ENCODE measurements at places on chromosomes 3 and 15.

- no peak for ATAC-seq
These were observed 172.7 kb downstream of the GHSR start for GRCh38 chr3:172275586-172275985.

DNA sequence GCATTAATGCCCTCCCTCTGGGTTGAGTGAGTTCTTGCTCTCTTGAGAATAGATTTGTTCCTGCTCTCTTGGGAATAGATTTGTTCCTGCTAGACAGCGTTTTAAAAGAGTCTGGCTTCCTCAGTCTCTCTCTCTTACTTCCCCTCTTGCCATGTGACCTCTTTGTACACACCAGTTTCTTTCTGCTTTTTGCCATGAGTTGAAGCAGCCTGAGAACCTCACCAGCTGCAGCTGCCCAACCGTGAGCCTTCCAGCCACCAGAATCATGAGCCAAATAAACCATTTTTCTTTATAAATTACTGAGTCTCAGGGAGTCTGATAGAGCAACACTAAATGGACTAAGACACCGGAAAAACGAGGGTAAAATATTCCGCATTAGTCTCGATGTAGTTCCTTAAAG lies 253.6 kb downstream of the CNTN6 start:
- ATAC-seq = no peak

DNA sequence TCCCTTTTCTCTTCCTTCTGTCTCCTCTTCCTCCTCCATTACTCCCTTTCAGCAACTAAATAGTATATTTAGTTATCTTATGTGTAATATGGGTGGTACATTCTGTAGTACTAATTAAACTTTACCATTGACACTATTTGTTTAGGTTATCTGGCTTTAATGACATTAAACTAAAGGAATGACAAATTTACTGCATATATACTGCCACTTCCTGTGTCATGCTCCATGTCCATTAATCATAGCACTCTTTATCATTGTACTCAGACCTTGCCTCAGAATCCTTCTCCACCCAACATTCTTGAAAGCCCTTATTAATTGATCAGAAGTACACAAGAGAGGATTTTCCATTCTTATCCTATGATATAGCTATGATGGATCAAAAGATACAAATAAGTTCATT lies 244.2 kb downstream of the NAALADL2 start:
- ATAC-seq = no peak

- no peak for ATAC-seq
These were observed 138.8 kb downstream of the SMAD6 start for GRCh38 chr15:66840615-66841390.

- no peak for ATAC-seq
These were observed 43.2 kb downstream of the MINAR1 start for GRCh38 chr15:79475306-79475705.

GRCh38 chr3:157786618-157787017 lies 283.4 kb upstream of the VEPH1 start:
- ATAC-seq = no peak

GRCh38 chr3:151404316-151404715 lies 19.8 kb upstream of the P2RY12 start:
- ATAC-seq = no peak

Data from stimulated activated memory B cell treated with anti-CD40 and anti-IgM and Interleukin-4, amounts not matched to agents 10 μg/mL and 1 μg/mL and 100 μg/mL, for 72 hours (primary cell).